GM12865 (cell line): ENCODE measurements at places on chromosomes 11 and 22.
A peak's percentile ranks its signal among the peaks of the same experiment; 100 is the strongest.

DNA sequence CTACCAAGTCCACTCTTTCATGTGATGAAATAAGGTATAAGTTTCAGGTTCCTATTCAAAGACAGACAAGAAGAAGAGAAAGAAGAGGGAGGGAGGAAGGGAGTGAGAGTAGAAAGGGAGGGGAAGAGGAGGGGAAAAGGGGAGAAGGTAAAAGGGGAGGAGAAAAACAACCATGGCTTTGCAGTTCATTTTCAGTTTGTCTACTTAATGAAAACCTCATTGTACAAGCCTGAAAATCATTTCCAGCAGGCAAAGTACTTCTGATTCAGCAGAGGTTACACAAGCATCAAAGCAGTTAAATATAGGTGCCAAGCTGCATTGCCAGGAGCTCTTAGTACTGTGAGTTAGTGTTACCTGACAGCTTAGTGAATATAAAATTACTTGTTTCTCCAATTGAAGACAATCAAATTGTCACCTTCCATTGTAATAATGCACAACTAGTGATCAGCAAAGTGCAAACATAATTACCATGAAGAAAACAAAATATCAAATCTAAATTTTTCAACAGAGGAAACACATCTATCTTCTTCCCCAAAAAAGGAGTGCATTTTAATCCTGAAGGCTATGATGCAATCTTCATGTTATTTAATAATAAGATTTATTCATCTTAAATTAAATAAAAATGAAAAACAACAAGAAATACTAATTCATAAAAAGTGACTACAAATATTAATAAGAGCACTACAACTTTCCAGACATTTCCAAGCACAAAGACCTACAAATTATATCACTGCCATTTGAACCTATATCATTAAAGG is 8.2 kb downstream of the SOX6 start:
- DNase-seq, result no peak

DNA sequence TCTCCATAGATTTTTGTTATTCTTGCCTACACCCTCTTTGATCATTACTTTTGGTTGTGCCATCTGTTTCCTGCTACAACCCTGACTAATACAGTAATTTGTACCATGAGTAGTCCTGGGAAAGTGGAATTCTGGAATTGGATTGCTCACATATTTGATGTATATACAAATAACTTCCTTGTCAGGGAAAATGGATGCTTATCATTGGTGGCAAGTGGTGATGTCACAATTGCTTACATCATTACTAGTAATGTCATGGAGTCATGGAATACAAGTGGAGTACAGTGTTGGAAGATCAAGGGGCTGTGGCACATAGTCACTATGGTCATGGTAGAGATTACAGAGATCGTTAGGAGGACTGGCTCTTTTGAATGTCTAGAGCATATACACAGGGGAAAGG is 24.4 kb downstream of the AASDHPPT start:
- no peak for DNase-seq

- no peak for DNase-seq
Observed at GRCh38 chr11:15119826-15120225, 5.1 kb downstream of the INSC start.

DNA sequence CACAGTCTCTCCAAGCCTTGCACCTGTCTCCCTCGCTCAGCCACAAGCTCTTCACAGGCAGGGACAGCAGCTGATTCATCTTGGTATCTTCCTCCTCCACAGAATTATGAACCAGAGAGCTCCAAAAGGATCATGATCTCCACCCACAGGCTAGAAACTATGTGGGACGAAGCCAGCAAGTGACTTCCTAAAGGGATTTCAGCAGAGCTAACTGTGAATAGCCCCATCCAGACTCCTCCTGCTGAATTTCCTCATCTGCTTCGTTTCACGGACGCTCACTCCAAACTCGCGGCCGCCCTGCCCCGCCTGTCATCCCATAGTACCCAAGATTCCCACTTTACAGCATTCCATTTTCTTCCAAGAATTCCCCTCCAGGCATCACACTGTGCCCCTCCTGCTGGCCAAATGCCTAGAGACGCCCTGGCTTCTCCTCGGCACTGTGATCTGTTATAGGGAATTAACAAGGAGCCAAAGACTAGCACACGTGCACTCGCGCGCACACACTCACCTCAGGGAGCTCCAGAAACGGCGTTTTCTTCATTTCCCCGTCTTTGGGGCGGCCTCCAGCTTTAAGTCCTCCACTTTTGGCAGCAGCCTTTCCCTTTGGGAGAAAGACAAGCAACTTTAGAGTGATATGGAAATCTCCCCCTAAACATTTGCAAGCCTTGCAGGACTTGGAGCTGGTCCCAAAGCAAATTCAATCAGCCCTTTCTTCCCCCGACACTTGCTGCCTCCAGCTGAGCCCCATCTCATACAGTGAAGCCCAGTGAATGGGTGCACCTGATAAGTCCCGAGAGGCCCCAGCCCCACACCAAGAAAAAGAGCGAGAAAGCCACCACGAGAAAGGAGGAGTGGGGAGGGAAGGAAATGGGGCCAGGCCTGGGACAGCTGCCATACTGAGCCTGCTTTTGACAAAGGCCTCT is 35.5 kb downstream of the SPATA19 start:
- no peak for DNase-seq

DNA sequence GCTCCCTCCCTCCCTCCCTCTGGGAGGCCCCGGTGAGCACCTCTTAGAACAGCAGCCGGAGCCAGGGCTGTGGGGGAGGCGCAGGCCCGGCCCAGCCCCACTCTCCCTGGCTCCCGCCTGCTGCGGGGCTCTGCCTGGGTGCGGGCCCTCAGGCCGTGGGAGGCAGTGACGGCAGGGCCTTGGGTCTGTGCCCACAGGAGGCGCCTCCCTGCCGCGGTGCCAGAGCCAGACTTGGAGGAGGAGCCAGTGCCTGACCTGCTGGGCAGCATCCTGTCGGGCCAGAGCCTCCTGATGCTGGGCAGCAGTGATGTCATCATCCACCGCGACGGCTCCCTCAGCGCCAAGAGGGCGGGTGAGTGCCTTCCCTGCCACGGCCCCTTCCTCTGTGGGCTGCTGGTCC is 9.5 kb downstream of the IRF7 start:
- DNase-seq, result no peak

- DNase-seq, result no peak
Observed at GRCh38 chr11:48122656-48123055, 94.0 kb upstream of the OR4B1 start.

GRCh38 chr11:79708319-79708932 is 267.6 kb upstream of the TENM4 start:
- DNase-seq, result peak; percentile 43

- DNase-seq, result no peak
Observed at GRCh38 chr22:43296276-43296902, 46.8 kb downstream of the SCUBE1 start.
